ENCODE measurements at places on chromosomes 1 and 21.

DNA sequence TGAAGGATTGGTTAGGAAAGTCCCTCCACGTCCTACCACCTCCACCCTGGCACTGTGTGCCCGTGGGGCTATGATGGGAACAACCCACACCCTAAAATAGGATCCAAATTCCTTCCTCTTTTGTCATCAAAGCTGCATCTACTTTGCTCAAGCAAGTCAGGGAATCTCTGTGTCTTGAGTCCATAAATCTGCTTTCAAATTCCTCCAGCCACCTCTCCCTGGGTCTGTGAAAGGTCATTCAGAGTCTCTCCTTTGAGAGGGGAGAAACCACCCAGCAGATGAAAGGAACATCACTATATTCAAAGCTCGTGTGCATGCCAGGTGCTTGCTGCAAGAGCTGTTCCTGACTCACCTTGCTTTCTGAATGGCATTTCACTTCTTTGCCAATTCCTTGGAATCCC lies 243.6 kb downstream of the TM2D1 start:
- peak; percentile 33 for DNase-seq

GRCh38 chr1:20083178-20083944 lies 13.4 kb downstream of the PLA2G5 start:
- DNase-seq = no peak

DNA sequence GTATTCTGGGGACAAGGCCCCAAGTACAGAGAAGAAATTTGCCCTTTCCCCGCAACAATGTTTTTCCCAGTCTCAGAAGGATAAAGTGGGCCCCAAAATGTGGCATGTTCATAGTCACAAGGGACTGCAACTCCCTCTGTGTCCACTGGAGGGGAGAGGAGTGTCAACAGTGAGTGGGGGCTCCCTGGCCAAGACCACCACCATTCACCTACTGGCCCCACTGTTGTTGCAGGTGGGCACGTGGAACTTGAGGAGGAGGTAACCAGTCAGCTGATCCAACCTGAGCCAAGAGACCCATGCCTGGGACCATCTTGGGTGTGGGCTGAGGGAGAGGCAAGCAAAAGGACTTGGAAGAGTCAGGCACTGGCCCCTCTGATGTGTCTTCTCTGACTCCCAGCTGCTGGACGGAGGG lies 777 bp downstream of the NUDT17 start:
- peak; percentile 37 for DNase-seq

GRCh38 chr1:232302376-232303221 lies 327.3 kb downstream of the SIPA1L2 start:
- no peak for DNase-seq

- no peak for DNase-seq
Measured at GRCh38 chr1:19435181-19435580, 50.2 kb downstream of the CAPZB start.

DNA sequence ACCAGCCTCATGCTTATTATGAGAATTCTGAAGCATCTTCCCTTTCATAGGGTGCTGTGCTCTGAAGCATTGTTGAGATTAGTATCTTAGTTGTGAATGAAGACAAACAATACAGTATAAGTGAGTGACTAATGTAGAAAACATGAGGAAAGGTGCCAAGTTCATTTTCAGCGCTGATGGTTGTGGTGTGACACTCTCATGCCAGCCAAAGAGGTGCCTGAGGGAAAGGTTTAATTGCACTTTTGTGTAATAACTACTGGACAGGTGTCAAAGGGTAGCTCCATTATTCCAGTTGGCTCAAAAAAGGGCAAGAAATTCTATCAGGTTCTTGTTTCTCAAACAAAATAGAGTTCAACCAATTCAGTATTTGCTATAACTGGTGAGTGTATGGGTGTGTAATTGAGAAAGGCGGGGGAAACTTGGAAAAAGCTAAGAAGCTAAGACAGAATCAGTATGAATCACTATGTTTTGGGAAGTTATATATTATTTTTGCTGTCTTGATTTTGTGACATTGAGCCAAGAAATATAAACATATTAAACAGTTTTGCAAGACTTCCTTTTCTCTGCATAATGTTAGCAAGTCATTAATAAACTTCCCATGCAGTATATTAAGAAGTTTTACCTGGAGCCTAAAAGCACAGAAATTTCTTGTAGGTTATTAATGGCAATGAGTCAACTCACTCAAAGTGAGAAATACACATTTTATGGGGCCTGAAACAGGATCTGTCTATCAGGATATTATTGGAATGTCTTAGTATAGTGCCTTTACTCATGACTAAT lies 31.8 kb downstream of the KCNK2 start:
- DNase-seq = peak; percentile 5
